ENCODE measurements at places on chromosomes 1 and 21.

- no peak for DNase-seq
Observed at GRCh38 chr1:67957066-67957465, 93.4 kb downstream of the DIRAS3 start.

DNA sequence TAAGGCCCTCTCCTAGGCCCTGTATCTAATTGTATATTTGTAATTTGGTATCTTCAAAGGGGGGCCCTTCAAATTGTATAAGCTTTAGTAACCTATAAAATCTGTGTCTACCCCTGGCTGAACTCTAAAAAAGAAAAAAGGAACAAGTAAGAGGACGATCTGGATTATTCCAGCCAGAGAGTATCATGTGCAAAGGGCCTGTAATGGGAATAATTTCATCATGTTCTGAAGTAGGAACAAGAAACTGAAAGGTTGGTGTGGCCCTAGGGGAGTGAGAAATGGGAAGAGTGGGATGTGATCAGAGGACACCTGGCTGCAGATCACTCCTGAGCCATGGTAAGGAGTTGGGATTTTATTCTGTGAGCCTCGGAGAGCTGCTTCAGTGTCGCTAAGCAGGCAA is 14.7 kb downstream of the PTAFR start:
- no peak for DNase-seq

- DNase-seq, result no peak
Observed at GRCh38 chr1:186878356-186878755, 49.6 kb downstream of the PLA2G4A start.

- DNase-seq, result no peak
Observed at GRCh38 chr21:29053011-29053553, 20.4 kb downstream of the CCT8 start.

DNA sequence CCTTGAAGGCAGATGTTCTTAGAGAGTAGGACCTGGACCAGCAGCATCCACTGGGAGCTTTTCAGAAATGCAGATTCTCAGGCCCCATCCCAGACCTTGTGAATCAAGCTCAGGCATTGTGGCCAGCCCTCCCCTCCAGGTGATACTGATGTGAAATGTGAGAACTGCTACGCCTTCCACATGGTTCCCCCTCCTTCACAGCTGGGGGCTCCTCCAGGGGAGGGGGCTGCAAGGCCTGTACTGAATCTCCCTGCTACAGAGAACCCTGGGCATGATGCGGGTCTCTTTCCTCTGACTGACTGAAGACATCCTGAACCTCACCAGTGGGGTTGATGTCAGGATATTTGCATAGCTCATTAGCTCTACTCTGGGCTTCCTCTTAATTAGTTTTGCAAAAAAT is 141.8 kb upstream of the CSF3R start:
- DNase-seq, result no peak

All from GM13977 (cell line).